ENCODE measurements at places on chromosomes 12 and 14.

- DNase-seq, result no peak
Observed at GRCh38 chr12:132492522-132492921, 2.6 kb downstream of the FBRSL1 start.

DNA sequence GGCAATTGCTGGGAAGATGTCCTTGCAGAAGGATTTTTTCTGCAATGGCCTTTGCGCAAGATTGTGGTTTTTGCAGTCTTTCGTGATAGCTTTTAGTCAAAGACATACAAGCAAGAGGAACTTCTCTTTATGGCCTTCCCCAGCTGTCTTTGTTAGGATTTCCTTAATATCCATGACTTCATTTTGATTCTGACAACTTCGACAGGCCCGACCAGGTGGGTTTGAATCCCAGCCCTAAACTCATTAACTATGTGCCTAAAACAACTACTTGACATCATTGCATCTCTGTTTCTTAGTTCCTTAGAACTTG lies 13.3 kb upstream of the VRK1 start:
- DNase-seq, result no peak

- DNase-seq, result no peak
Observed at GRCh38 chr12:16622338-16622737, 16.4 kb upstream of the LMO3 start.

DNA sequence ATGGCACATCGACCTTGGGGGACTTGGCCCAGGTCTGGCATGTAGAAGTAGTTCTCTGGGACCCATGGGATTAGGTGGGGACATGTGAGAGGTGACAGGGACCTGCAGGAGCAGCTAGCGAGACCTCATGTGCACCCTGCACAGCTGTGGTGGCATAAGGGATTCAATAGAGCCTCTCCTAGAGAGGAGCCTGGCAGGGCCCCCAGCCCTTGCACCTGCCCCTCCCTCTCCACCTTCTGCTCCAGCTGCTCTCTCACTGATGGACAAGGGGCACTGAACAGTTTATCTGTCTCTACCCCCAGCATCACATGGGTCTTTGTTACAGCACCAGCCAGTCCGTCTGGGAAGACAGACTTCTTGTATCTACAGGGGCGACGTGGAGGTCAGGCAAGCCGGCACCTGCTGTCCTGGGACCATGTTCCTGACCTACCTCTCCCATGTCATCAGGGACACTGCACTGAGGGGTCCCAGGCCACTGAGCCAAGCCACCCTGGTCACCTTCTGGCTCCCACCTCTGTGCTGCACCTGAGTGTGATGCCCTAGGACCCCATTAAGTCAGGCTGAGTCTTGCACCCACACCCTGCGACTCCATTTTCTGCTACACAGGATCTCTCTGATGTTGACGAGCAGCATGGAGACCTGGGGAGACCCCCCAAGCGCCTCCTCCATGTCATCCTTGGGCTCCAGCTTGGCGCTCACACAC lies 32.6 kb downstream of the DDX11 start:
- peak; percentile 73 for DNase-seq

DNA sequence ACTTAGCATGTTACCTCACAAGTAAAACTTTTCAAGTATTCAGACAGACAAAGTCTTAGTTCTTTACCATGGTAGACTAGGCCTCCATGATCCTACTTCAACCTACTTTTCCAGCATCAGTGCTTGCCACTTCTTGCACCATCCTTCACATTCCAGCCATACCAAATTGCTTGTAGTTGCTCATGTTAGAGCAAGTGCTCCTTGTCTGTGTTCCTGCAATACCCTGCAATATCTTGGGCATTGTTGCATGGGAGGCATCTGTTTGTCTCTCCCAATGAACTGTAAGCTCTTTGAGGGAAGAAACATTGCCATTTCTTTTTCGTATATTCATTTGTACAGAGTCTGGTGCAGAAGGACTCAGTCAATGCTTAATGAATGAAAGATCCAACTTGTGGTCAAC lies 78.0 kb downstream of the SRGAP1 start:
- no peak for DNase-seq

- no peak for DNase-seq
Observed at GRCh38 chr12:95203487-95204030, 13.7 kb downstream of the FGD6 start.

DNA sequence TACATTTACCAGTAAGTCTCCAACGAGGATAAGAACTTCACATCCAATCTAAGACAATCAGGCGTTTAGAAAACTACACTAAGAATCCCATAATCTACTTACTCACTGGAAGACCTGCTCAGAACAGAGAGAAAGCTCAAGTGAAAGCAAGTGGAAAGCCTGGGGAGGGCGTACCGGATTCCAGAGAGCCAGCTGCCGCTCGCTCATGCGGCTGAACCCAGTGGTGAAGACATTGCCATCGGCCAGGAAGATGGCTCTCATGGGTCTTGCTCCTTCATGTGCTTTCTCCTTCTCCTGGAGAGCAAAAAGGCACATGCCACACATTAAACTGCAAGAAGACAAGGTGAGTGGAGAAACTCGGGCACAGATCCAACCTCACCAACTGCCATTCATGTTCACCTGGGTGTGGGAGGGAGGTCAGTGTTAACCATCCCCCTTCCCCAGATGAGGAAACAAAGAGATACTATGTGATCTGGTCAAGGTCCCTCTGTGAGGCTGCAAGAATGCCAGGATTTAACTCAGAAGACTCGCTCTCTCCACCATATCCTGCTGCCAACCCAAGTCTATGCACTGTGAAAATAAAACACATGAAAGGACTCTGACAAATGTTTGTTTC lies 23.5 kb upstream of the SELPLG start:
- no peak for DNase-seq

DNA sequence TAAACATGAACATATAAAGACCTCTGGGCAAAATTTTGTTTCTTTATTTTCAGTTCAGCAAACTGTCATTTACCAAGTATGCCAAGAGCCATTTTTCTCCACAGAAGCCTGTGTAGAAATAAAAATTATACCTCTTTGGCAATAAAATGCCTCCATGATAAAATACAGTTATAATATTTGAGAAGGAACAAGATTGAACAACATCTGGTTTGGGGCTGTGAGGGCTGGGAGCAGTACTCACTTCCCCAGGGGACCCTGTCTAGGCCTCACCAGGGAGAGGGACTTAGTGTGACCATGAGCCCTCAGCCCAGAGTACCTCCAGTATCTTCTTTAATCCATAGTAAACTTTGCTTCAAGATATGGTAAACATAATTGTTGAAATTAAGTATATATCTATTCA lies 65.1 kb downstream of the DAAM1 start:
- no peak for DNase-seq

- no peak for DNase-seq
Observed at GRCh38 chr14:71115821-71116567, 208.7 kb downstream of the PCNX1 start.

DNA sequence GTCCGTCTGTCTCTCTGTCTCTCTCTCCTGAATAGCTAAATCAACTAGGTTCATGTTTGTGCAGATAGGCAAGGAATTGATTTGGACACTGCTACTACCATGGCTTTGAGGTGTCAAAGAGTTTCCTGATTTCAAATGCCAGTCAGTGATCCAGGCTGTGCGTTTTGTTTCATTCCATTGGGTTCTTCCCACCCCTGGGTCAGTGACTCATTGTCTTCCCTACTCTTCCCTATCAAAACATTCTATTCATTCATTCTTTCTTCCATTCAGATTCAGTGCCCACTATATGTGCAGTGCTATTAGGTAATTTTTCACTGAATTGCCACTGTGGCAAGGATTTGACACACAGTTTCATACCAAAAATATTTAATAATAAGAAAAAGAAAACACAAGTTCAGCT lies 50.4 kb downstream of the RPH3A start:
- no peak for DNase-seq

DNA sequence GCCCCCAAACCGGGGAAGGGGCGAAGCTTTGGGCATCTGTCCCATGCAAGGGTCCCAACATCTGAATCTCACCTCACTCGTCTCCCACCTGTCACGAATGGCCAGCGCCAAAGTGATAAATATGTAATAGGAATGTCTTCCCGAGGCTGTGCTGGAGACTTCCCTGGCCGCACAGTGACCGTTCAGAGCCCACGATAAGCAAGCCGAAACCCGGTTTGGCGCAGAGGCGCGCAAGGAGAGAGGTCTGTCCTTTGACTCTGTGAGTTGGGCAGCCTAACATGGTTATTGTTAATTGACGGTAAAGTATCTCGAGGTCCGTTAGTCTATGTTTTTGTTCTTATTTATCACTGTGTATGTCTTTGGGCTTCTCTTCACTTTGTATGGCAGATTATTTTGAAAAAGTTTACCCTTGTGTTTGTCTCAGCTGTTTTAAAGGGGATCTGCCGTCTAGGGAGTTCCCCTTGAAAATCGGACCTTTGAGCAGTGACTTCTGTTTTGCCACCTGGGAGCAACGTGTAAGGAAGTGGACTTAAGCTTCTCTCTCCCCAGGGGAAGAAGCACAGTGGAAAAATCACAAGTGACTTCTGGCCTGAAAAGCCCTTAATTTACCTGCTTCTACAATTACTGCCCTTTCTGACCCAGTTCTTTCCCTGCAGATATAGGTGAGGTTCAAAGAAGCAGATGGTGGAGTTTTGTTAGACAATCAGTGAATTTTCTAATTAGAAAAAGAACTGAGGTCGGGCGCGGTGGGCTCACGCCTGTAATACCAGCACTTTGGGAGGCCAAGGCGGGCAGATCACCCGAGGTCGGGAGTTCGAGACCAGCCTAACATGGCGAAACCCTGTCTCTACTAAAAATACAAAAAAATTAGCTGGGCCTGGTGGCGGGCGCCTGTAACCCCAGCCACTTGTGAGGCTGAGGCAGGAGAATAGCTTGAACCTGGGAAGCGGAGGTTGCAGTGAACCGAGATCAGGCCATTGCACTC lies 1.1 kb upstream of the TM9SF1 start:
- no peak for DNase-seq

DNA sequence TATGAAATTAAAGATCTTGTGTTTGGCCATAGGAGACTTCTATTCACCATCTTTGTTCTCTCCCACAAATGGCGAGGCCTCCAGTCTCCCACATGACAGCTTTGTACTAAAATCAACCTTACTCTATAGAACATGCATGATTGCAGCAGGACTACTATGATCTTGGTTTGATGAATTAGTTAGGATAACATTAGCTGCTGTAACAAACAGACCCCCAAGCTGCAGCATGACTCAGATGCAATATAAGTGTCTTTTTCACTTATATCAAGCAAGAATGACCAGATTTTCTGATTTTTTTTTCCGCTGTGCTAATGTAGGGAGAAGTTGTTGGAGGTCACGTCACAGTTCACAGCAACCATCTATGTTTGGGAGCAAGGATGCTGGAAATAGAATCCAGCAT lies 10.8 kb upstream of the OAS3 start:
- DNase-seq, result no peak

DNA sequence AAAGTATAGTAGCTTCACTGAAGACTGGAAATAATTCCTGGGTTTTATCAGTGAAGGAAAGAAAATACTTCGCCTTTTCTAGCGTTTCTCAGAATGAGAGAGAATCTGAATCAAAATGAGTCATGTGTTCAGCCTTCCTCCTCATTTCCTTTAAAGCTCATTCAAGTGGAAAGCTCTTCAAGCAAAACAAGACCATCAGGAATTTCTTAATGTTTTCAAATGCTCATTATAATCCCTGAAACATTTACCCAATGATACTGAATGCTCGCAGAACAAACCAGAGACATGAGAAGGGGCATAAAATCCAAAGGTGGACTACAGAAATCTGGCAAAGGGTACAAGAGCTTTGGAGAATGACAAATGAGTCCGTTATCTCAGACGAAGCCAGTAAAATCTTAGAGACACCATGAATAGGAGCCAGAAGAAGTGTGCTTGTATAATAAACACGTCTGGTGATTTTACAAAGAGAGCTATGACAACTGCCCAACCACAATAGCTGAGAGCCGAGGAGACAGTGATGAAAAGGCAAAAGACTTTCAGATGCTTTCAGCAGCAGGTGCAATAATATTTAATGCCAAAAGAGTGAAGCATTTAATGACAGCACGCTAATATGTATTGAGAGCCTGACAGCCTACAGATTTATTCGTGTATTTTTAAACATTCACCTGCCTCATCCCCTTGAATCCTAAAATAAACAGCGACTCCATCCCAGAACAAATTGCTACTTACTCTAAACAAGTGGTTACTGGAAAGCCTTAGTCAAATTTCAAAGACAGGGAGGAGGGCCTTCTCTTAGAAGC lies 19.0 kb downstream of the SPRING1 start:
- peak; percentile 35 for DNase-seq

DNA sequence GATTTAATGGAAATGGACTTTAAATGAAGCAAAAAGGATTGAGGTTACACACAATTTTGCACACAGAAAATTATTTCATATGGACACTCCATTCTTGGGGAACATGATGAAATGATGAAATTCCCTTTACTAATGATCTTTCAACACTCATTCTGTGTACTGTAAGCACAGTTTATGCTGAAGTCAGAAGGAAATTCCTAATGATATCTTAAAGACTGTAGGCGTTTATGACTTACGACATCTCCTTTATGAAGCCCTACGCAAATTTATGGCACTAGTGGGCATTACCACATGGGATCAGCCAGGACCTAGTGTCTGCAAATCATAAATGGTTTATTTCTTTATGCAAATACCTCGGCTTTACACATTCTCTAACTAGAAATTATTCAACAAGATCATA lies 97.9 kb upstream of the SOX5 start:
- DNase-seq, result no peak

GRCh38 chr14:34872822-34873588 lies 2.2 kb downstream of the BAZ1A start:
- peak; percentile 87 for DNase-seq

DNA sequence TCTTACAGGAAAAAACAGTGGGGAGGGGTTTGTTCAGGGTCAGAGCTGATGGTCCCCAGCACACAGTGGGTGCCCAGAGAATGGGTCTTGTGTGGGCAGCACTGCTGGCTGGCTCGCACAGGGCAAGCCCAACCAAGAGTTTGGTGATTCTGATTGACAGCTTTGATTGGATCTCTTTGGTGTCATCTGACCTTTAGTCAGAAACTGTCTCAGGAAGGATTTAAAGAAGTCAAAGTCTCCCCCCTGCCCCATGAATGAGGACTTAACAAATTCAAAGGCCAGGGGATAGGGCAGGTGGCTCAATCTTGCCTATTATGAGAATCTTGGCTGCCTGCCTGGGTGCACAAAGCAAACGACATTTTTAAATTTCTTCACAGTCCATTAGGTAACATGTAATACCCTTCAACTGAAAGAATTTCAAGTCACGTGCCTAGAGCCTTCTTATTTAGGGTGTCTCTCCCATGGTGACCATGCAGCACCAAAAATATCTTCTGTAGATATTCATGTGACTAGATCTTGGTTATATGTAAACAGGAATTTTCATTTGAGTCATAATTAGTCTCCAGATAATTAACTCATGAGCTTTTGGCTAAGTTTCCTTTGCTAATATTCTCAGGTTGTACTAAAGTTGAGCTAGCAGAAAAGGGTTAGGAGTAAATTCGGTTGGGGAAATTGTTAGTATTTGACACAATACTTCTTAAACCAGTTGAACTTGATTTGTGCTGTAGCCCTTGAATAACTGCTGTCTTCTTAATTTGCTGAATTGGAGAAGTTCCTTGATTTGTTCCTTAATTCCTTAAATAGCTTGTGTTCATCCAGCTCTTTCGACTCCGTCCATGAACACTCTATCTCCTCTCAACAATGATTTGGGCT lies 54.5 kb upstream of the HECTD1 start:
- no peak for DNase-seq

Data from NCI-H345 (cell line).